ENCODE measurements at places on chromosomes 4 and X.

- no peak for DNase-seq
Measured at GRCh38 chr4:126361287-126361686, 1046.5 kb downstream of the FAT4 start.

DNA sequence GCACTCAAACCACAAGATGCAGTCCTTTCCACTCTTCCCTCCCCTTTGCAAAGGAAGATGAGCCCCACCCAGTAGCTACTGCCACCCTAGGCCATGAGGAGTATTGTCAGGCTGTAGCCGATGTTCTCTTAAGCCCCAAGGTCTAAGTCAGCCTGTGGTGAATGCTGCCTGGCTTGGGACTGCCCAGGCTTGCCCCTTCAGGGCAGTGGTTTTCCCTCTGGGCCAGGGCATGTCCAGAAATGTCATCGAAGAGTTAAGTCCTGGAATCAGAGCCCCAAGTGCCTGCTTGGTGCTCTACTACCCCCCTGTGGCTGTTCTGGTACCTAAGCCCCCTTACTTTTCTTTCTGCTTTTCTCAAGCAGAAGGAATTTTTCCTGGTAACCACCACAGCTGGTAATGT is 11.8 kb upstream of the PGK1 start:
- no peak for DNase-seq

GRCh38 chr4:18113710-18114331 is 92.3 kb upstream of the LCORL start:
- no peak for DNase-seq

DNA sequence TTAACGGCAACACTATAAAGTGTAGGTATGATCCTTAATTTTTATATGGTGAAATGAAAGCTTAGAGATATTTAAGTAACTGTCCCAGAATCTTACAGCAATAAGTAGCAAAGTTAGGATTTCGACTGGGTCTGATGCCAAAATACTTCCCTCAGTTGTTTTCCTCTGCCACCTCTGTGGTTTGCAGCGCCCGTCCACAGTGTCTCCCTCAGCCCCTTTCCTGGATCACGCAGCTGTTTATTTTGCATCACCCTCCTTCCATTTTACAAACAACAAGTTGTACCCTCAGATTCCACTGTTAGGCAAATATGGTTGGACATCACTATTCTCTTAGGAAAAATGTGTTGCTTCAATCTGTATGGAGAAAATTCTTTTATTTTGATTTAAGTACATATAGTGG is 56.1 kb downstream of the RAPGEF2 start:
- DNase-seq: no peak
